ENCODE measurements at places on chromosomes 3 and 15.

GRCh38 chr15:96262097-96262496 is 68.4 kb upstream of the NR2F2 start:
- DNase-seq: no peak

DNA sequence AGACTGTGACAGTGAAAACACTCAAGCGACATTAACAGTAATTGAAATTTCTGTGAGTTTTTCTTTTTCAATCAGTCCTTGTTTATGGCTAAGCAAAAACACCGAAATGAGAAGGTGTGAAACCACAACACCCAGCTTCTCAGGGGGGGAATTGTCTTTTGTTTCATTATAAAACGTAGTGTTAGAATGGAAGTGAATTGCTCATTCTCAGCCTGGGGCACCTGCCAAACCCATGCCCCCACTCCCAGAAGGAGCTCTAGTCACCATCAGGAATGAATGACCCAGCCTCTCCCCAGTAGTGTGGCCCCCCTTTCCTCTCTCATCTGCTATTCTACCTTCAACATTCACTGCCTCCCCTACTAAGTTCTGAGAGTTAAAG is 185.8 kb upstream of the CFAP20DC start:
- no peak for DNase-seq

GRCh38 chr3:37630441-37630840 is 231.2 kb upstream of the CTDSPL start:
- DNase-seq: no peak

DNA sequence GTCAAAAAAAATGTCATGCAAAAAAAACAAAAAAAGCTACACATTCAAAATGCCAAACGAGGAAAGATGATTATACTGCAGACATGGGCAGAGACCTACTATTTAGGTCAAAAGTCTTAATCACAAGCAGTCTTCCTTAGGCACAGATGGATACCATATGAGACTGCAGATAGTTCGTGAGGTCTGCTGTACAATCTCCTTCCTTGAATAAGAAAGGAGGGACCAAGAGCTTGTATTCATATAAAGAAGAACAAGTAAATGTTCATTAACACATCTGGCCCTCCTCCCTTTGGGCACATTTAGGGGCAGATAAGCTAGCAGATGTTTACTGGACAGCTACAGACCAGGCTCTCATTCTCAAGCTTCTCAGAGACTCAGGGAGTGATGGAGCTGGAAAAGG is 45.3 kb downstream of the ANXA2 start:
- DNase-seq: no peak

GRCh38 chr3:132785292-132785691 is 63.1 kb upstream of the NPHP3 start:
- no peak for DNase-seq

DNA sequence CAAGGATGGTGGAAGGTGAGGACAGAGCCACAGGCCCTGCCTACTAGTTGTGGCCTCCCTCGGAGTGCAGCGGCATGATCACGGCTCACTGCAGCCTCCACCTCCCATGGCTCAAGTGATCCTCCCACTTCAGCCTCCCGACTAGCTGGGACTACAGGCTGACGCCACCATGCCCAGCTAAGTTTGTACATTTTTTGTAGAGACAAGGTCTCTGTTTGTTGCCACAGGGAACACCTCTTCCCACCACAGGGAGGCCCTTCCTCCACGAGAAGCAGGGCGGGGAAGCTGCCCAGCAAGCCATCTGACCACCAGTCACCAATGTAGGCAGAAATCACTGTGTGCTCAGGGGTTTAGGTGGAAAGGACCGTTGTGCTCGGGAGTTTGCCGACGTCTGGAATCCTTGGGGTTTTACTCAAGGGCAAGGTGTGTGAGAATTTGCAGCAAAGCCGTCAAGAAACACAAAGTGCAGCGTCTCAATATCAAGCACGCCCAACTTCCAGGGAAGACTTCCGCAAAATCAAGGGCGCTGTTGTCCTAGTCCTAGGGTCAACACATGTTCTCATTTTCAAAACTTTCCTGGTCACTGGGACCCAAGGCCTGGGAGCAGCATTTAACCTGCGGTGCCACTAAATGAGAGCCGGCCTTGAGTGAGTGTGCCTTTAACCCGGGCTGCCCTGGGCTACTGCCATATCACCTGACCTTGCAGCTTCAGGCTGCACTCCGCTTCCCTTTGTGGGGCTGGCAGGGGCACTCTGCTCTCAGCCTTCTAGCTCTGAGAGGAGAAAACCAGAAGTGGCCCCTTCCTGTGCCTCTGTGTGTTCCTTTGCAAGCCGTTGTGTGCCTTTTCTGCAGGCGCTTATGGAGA is 65.7 kb downstream of the SLC12A8 start:
- DNase-seq: no peak

- no peak for DNase-seq
Measured at GRCh38 chr3:16396202-16396601, 117.3 kb downstream of the RFTN1 start.

DNA sequence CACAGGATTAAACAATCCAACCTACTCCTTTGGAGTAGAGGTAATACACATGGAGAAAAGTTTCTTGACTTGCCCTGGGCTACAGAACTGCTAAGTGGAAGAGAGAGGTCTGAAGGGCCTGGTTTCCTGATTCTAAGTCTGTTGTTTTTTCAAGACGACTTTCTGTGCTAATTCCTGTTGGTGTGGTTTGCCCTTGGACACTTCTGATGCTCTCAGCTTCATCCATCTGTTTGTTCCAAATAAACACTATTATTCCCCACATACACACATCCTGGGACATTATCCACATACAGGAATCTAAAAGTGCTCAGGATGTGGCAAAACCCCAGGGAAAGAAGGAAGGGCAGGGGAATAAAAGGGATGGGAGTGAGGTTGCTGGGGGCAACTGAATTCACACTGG is 393.5 kb upstream of the TBL1XR1 start:
- DNase-seq: no peak

DNA sequence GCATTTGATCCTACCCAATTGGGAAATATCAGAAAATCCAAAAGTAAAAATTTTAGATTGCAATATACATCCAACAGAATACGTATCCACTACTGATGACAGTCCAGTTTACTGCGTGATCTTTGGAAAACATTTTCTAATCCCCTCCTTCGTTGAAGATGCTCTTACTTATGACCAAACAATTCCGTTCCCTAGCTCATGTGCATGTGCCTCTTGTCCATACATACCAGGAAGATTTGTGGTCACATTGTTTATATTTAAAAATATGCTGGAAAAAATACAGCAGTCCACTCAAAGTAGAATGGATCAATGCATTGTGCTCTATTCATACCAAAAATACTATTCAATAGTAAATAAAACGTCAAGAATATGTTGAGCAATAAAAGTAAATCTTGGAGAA is 135.3 kb downstream of the CHL1 start:
- DNase-seq: no peak
